ENCODE measurements at places on chromosomes 12 and 14.

GRCh38 chr12:23887055-23887835, 62.2 kb downstream of the SOX5 start:
- H3K4me3 ChIP-seq = no peak overlapping the region
- H3K27ac ChIP-seq = no peak overlapping the region
- H3K27me3 ChIP-seq = no peaks in the 10 kb centered on the region
- no peaks in the 10 kb centered on the region for H3K4me1 ChIP-seq
- DNase-seq = no peak
- H3K36me3 ChIP-seq = peaks cover 6% of the 10 kb centered on the region

GRCh38 chr14:31283578-31284252, 76.1 kb upstream of the HECTD1 start:
- H3K27ac ChIP-seq = no peak overlapping the region
- no peak for DNase-seq
- H3K4me1 ChIP-seq = no peaks in the 10 kb centered on the region
- H3K4me3 ChIP-seq = no peak overlapping the region

GRCh38 chr14:104912053-104912452, 12.6 kb upstream of the PLD4 start:
- no peak overlapping the region for H3K27ac ChIP-seq
- H3K4me3 ChIP-seq = no peak overlapping the region
- no peaks in the 10 kb centered on the region for H3K27me3 ChIP-seq
- no peak for DNase-seq
- no peaks in the 10 kb centered on the region for H3K4me1 ChIP-seq

DNA sequence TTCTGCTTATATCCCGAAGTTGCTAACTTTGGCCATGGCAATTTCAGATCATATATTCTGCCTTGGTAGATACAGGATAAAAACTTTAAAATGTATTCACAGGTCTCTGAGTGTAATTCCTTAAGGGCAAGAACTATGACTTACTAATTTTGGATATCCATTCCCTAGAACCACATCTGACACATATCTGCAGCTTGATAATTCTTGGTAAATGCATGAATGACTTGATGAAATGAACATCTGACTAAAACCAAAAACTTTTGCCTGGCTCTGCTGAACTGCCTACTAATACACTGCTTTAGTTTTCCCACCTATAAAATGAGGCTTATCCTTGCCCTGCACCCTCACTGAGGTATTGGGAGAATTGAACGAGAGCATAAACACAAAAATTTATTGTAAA, 32.2 kb downstream of the SLC25A21 start:
- no peak for DNase-seq
- H3K4me1 ChIP-seq = no peaks in the 10 kb centered on the region
- H3K36me3 ChIP-seq = no peaks in the 10 kb centered on the region
- H3K27me3 ChIP-seq = no peaks in the 10 kb centered on the region
- H3K4me3 ChIP-seq = no peak overlapping the region
- no peak overlapping the region for H3K27ac ChIP-seq

- no peaks in the 10 kb centered on the region for H3K36me3 ChIP-seq
- H3K27ac ChIP-seq = no peak overlapping the region
- no peaks in the 10 kb centered on the region for H3K27me3 ChIP-seq
- DNase-seq = no peak
- no peak overlapping the region for H3K4me3 ChIP-seq
These were observed 10.3 kb upstream of the MTA1 start for GRCh38 chr14:105409364-105409763.

GRCh38 chr12:53999559-54000115, 324 bp upstream of the HOXC9 start:
- DNase-seq = no peak
- no peak overlapping the region for H3K27ac ChIP-seq
- H3K4me3 ChIP-seq = no peak overlapping the region
- peaks cover 9% of the 10 kb centered on the region for H3K27me3 ChIP-seq
